ENCODE measurements at places on chromosomes 13 and 19.

DNA sequence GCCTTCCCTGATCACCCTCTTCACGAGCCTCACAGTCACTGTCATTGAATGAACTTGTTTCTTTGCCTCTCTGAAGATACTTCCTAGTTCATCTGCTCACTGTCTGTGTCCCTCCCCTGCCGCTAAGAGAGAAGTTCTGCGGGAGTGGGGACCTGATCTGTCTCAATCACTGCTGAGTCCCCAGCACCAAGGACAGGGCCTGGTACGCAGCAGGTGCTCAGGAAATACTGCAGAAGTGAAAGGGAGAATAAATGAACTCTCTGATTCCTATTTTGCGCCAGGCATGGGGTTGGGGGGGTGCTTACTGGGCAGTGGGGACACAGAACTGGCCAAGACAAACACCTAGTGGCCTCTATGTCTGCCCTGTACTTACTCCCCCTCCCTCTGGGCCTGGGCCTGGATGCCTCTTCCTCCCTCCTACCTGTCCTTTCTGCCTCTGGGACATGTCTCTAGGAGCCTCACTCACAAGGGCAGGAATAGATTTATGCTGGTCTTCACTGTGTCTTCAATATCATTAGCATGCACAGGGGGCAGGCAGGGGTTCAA, 17.5 kb downstream of the FCGBP start:
- no peak for DNase-seq

- no peak for DNase-seq
Observed at GRCh38 chr19:43468354-43469159, 3.1 kb upstream of the LYPD3 start.

- no peak for DNase-seq
Observed at GRCh38 chr19:32407004-32407992, 1.7 kb downstream of the DPY19L3 start.

DNA sequence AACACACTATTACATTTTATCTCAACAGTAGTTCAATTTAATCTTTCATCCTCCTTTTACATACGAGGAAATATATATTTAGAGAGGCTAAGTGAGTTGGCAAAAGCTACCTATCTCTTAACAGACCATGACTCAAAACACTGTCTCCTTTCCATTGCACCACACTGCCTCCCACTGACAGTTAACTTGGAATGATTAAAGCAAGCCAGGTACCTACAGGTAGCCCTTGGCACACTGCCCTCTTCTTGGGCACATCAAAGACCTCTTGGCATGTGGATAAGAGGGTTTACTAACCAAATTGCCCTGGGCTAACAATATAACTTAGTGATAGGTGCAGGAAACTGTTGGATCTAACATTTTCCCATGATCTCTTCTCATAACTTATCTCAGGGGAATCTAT, 1.8 kb downstream of the ABHD13 start:
- DNase-seq, result no peak

DNA sequence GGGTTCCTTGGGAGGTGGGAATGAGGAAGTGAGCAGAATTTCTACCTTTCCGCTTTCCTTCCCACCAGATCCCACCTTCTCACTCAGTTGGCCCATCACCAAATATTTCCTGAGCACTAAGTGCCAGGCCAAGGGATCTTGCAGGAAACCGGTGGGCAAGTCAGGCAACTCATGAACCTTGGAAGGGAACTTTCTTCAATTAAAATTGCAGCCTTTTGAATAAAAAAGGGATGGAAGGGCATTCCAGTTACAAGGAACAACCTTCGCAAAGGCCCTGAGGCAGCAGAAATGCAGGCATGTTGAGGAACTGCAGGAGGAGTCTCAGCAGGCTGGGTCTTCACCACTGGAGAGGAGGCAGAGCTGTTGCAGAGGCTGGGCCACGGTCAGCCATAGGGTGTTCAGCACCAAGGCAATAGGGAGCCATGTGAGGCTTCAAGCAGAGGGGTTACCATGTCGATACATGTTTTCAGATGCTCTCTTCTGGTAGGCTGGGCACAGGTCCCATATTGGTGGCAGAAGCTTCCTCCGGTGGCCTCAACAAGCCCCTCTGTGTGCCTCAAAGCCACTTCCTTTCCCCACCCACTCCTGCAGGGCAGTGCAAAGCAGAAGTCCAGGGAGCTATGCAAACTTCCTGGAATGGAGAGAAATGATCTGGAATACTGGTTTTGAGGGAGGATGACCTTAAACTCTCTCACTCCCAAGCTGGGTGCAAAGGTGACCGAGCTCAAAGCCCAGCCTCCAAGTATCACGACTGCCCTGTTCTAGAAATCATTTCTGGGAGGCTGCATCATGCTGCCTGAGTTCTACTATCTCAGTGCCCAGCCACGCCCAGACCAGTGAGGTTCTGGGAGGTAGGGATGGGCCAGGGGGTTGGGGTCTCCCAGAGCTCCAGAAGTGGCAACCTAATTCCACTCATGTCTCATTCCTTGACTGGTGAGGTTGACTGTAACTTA, at the start of gene FUT6:
FUT6 (minus strand) TSS at position 638 of the 953 bp plus-strand sequence. CDS start 7,135 bp downstream, outside the sequence.
- DNase-seq, result no peak

Measured in stimulated activated CD4-positive, alpha-beta T cell treated with anti-CD3 and anti-CD28 coated beads, Interleukin-1b, Interleukin-23, amount 100 ng/mL, for 1 hour (primary cell).